ENCODE measurements at places on chromosomes 6 and 20.
A peak's percentile ranks its signal among the peaks of the same experiment; 100 is the strongest.

- no peak for DNase-seq
Observed at GRCh38 chr6:6497976-6498375, 90.5 kb upstream of the LY86 start.

DNA sequence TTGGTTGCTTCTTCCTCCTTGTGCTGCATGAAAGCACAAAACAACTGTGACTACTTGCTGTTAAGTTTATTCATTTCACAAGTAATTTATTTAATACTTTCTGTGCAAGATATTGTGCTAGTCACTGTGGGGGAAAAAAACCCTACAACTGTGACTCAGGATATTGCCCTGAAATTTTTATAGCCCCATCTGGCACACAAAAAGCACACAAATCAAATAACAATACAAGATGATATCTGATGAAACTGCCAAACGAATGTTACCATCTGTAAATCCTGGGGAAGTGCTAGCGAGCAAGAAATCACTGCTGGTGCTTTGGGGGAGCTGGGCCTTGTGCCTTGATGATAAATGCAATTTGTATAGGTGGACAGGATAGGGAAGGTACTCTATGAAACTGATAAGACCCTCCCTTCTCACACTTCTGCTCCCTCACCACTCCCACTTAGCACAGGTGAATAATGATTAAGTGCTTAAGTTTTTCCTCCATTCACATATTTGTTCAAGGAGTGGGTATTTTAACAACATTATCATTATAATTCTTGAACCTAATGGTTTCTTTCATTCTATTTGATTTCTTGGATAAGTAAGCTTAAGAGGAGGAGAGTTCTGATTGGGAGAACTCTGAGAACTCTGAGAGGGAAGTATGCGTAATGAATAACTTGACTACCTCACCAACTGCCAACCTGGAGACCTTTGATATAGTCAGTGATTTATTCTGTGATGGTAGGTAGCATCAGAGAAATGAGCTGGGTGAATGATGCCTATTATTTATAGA is 115.3 kb downstream of the RTN4IP1 start:
- no peak for DNase-seq

GRCh38 chr6:41476401-41476800 is 69.8 kb upstream of the FOXP4 start:
- no peak for DNase-seq

GRCh38 chr20:2234598-2235191 is 61.1 kb upstream of the TGM3 start:
- DNase-seq: no peak

GRCh38 chr6:43924222-43924702 is 154.3 kb downstream of the VEGFA start:
- DNase-seq: no peak

- DNase-seq: peak; percentile 10
Observed at GRCh38 chr20:61387204-61387953, 135.3 kb downstream of the CDH4 start.

DNA sequence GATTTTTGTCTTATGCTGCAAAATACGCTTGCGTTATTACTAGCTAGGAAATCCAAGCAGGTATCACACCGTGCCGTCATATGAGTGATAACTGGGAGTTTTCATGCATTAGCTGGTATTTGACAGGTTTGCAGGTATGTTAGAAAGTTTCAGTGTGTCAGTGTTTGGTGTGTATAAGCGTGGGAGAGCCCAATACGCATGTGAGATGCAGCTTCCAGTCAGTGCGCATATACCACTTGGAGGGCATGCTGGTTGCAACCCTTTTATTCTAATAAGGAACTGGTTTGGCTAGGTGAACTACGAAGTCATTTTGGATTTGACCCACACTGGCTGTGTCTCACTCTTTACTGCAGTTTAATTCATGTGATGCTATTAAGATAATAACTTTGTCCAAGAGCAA is 35.1 kb downstream of the JARID2 start:
- DNase-seq: no peak

DNA sequence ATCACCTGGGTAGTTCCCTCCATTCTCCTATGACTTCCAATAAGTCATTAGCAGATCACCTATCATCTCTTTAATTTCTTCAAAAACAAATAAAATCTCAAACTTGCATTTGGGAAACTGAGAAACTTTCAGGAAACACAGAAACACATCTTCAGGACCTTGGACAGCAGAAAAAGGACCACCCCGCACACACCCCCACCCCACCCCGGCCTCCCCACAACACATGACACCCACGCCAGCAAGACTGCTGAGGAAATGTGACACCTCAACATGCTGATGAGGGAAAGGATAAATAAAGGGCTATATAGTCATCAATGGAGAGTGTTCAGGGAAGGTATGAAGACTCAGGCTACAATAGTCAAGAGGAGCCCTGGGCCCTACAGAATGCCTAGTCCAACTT is 15.6 kb upstream of the TRIM39 start:
- DNase-seq: no peak

DNA sequence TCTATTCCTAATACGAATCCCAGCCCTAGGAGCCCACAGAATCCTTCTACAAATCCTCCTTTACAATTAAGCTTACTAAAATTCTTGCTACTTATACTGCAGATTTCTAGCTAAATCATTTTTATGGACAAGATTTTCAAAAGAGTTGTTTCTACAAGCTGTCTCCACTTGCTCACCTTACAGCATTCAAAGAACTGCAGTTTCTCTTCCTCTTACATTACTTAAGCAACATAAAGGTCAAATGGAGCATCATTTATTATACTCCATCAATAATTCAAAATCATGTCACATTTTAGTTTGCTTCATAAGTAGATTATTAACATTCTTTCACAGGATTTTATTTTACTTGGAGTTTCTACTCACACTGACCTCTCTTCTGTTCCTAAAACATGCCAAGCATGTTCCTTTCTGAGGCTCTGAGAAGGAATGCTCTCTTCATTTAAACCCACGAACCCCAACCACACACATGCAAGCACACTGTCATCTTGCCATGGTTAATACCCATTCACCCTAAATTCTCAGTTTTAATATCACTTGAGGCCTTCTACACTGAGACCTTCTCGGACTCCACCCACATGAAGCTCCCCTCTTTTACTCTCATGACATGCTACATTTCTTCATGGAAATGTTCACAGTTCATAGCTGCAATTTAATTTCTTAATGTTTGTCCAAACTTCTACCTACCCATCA is 388.2 kb downstream of the TBC1D32 start:
- no peak for DNase-seq

DNA sequence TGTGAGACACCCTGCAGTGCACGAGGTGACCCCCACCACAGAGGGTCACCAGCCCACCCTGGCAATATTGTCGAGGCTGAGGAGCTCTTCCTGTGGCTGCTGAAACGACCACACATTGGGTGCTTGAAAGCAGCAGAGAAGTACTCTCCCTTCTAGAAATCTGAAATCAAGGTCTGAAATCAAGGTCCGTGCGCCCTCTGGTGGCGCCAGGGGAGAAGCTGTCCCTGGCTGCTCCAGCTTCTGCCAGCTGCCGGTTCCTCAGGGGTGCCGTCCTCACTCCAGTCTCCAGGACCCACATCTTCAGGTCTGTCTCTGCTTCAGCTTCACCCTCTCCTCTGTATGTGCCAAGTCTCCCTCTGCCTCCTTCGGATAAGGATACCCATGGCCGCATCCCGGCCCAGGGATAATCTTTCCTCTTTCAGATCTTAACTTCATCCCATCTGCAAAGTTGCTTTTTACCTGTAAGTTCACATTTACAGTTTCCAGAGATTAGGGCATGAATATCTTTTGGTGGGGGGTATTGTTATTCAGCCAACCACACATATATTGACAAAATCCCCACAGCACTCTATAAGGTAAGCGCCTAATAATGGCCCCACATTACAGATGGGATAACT is 108.3 kb upstream of the PHACTR3 start:
- no peak for DNase-seq

- DNase-seq: peak; percentile 80
Observed at GRCh38 chr20:44166477-44166876, 20.5 kb downstream of the JPH2 start.

- DNase-seq: no peak
Observed at GRCh38 chr20:21453690-21454089, 56.4 kb upstream of the NKX2-4 start.

- no peak for DNase-seq
Observed at GRCh38 chr20:33837096-33837830, 26.1 kb downstream of the CHMP4B start.

DNA sequence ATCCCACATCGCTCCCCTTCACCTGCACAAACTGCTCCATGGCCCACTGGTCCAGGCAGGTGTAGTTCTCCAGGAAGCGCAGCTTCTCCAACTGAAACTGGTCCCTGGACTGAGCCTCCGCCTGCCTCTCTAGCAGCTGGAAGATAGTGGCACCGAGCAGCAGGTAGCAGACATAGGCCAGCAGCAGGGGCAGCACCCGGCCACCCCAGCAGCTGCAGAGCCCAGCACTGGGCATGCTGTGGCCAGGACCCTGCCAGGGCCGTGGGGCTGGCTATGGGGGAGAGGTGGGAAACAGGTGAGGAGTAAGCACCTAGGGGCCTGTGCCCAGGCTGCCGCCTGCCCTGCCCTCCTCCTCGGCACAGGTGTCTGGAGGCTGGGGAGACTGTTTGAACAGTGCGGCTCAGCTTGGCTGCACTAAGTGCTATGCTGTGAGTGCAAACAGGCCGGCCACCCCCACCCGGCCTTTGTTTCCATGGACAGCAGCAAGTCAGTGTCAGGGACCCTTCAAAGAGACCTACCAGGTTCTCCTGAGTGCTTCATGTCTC is at the start of gene KCNK16:
KCNK16 (minus strand) TSS at position 397 of the 545 bp plus-strand sequence; CDS start at position 235, 162 bp downstream.
- no peak for DNase-seq

GRCh38 chr6:7846966-7847818 is 63.4 kb downstream of the TXNDC5 start:
- peak; percentile 21 for DNase-seq

DNA sequence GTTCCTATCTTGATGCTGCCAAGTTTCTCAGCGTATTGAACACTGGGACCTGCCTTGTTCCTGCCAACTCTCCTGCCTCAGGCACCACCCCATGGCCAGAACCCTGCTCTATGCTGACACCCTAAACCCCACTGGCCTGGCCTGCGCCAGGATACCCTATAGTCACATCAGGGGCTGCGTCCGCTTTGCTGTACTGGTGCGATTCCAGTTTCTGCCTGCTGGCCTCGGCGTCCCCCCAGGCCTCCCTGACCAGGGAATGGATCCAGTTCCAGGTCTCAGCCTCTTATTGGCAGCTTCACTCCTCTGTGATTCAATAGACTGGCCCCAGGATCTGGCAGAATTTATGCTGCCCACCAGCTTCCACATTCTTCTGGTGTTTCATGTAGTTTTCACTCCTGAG is 55.0 kb downstream of the GPR6 start:
- no peak for DNase-seq

DNA sequence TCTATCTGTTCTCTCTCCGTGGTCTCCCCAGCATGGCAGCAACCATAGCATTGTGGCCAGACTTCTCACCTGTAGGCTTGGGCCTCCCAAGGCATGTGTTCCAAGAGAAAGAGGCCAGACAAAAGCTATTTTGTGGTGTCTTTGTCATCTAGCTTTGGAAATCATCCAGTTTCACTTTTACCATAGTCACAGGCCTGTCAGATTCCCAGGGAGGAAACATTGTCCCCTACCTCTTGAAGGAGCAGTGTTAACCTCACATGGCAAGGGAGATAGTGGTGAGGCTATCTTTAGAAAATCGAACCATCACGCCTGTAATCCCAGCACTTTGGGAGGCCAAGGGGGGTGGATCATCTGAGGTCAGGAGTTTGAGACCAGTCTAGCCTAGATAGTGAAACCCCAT is 42.3 kb upstream of the RALGAPA2 start:
- no peak for DNase-seq

DNA sequence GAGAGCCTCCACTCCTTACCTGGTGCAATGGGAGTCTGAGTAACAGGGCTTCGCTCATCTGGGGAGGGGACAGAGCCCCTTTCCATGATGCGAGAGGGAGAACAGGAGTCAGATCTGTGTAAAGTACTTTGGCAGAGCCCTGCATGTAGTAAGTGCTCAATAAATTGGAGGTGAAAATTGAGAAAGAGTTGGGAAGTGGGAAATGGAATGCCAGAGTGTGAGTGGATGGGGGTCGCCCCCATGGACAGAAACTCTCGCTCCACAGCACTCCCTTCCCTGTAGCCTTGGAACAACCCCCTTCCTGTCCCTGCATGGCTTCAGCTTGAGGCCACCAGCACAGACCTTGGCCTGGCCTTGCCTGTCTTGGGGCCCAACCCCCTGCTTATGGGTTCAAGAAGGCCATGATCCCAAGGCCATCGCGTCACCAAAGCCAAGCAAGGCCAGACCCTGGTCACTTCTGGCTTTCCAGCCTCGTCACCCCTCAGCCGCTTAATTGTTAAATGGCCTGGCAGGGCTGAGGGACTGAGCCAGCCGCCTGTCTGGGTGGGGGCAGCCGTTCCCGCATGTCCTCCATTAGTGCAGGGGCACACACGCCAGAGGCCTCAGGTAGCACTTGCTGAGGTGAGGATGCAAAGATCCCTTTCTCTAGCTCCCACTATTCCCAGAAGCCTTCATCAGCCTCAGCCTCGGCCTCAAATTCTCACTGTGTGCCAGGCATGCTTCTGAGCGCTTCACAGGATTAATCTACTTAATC is 93.7 kb upstream of the PTPN1 start:
- no peak for DNase-seq

DNA sequence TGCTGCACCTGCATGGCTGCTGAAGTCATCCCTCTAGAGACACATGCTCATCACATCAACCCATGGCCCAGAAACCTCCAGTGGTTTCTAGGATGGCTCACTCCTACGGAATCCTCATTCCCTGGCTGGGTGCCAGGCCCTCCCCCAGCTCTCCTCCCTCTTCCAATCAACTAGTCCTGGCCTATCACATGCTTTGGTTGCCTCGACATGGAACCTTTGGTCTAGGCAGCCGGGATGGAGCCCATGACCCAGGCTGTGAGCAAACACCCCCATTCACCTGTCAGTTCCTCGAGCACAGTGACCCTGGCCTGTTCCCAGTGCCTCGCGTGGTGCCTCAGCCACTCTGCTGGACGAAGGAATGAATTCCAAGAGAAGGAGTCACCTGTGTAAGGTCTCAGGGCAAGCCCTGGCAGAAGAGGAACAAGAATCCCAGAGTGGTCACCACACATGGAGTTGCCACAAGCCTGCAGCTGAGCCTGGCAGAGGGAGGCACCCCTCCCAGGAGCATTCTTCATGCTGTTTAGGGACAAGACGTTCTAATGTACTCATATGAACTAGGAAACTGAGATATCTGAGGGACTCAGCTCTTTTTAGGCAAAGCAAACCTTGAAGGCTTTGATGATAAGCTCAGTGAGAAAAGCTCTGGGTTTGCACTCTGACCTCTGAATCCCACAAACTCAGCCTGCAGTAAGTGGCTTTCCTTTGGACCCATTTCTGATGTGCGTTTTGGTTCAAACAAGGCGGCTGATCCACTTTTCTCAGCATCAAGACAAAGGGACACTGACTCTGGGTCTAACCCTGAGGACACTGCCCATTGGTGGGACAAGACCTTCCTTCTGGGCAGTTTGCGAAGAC is 40.2 kb downstream of the PPP1R3G start:
- no peak for DNase-seq

- no peak for DNase-seq
Observed at GRCh38 chr6:135481783-135482369, 15.7 kb downstream of the AHI1 start.

DNA sequence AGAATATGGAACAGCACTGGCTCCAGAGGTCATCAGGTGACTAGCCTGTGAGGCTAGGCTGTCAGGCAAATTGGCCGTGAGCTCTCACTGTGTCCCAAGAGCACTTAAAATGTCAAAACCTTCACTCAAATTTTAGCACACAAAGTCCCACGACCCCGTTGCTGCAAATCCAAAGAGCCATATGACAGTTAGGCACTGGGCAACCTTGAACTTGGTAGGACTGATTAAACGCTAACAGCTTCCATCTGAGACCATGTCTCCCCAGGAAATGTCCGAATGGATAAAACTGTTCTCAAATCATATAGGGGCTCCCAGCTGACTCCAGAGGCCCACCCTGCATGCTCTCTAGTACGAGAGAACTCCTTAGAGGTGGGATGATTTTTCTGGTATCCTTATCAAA is 196.6 kb downstream of the PHACTR1 start:
- DNase-seq: no peak

Measured in GM04503 (cell line).